Tibial nerve (tissue), 4 donors: ENCODE measurements at places on chromosomes 12 and 14. TPM values are rescaled to one million over a fixed set of nuclear protein-coding genes. Genes with fewer than 3 reads are reported as not detected.
A peak's percentile ranks its signal among the peaks of the same experiment; 100 is the strongest.

DENND5B gene
- 22.6 TPM for total RNA-seq

SCFD1 gene
- 44.1 TPM for total RNA-seq

TMEM179 gene
- total RNA-seq = 0.84 TPM

COQ10A gene
- 26.1 TPM for total RNA-seq

CALM1 gene
- total RNA-seq = 117 TPM

CYP46A1 gene
- total RNA-seq = 3.7 TPM

SPSB2 gene
- 12.0 TPM for total RNA-seq

ASCL1 gene
- total RNA-seq = not detected

PUS7L gene
- total RNA-seq = 3.9 TPM

CKB gene
- 75.6 TPM for total RNA-seq

PITPNM2 gene
- total RNA-seq = 9.0 TPM

- H3K27me3 ChIP-seq = no peaks in the 10 kb centered on the region
- H3K4me1 ChIP-seq = peaks cover 13% of the 10 kb centered on the region
- no peak for DNase-seq
- H3K4me3 ChIP-seq = peak overlapping the region; percentile 58
- H3K27ac ChIP-seq = peak overlapping the region; percentile 89
- H3K36me3 ChIP-seq = no peaks in the 10 kb centered on the region
Measured at GRCh38 chr12:47078733-47079467, 521 bp upstream of the PCED1B start.

GRCh38 chr14:78074561-78074960, 95.6 kb upstream of the NRXN3 start:
- DNase-seq = no peak
- H3K27ac ChIP-seq = no peak overlapping the region
- H3K4me3 ChIP-seq = no peak overlapping the region
- H3K36me3 ChIP-seq = no peaks in the 10 kb centered on the region
- H3K27me3 ChIP-seq = no peaks in the 10 kb centered on the region

DNA sequence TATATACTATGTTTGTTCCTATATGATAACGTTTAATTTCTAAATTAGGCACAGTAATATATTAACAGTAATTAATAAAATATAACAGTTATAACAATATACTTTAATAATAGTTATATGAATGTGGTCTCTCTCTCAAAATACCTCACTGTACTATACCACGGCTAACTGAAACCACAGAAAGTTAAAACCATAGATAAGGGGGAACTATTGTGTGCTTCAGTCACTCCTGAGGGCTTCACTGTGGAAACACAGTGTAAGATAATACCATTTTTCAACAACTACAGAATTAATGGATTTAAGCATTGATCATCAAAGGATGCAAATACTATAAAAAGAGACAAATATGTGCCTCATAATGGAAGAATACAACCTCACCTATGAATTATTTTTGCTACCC, 266.4 kb upstream of the RGS6 start:
- peaks cover 19% of the 10 kb centered on the region for H3K36me3 ChIP-seq
- H3K27me3 ChIP-seq = no peaks in the 10 kb centered on the region
- H3K27ac ChIP-seq = no peak overlapping the region
- H3K4me3 ChIP-seq = no peak overlapping the region

DNA sequence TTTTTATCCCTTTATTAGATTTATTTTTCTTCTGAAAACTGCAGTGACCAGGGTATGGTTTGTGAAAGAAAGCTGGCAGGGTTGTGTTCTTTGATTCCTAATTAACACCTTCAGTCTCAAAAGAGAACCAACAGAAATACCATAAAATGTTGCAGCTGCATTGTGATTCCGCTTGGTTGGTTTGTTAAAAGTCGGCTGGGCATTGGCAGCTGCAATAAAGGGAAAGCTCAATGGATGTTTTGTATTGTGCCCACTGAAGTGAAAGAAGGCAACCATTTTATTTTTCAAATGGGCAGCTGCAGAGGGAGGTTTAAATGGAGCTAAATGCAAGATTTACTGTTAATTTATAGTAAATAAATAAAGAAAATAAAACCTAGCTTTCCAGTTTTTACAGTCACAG, 16.7 kb downstream of the LGR5 start:
- H3K4me3 ChIP-seq = no peak overlapping the region
- H3K4me1 ChIP-seq = no peaks in the 10 kb centered on the region
- DNase-seq = no peak
- H3K27ac ChIP-seq = no peak overlapping the region
- no peaks in the 10 kb centered on the region for H3K36me3 ChIP-seq

GRCh38 chr12:106744600-106744999, 29.9 kb upstream of the RIC8B start:
- no peaks in the 10 kb centered on the region for H3K4me1 ChIP-seq
- no peak overlapping the region for H3K27ac ChIP-seq
- H3K4me3 ChIP-seq = no peak overlapping the region
- no peak for DNase-seq
- H3K27me3 ChIP-seq = no peaks in the 10 kb centered on the region
- H3K36me3 ChIP-seq = no peaks in the 10 kb centered on the region

DNA sequence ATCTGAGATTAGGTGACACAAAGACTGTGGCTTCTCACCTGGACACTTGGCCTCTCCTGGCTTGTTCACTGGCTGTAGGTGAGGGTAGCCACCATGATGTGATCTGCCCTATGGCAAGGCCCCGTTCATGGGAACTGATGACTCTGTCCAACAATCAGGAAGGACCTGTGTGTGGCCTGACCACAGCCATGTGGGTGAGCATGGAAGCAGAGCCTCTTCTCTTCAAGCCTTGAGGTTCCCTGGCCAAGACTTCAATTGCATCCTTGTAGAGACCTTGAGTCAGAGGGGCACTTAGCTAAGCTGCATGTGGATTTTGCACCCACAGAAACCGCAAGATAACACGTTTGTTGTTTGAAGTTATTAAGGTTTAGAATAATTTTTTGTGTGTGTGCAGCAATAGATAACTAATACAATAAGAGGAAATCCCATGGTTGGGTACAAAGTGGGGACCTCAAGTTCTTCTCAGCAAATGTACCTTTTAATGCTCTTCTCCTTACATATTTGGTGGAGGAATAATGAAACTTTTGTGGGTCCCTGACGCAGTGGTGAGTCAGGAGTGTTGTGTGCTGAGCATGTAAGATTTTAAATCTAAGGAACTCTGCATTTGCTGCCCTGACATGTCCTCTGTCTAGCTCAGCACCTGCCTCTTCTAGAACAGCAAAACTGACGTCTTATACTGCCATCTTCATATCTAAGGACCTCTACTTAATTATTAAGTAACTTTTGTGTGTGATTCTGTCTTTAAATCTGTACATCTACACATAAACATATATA, 27.5 kb upstream of the PLEKHG7 start:
- H3K27ac ChIP-seq = no peak overlapping the region
- no peaks in the 10 kb centered on the region for H3K36me3 ChIP-seq
- no peaks in the 10 kb centered on the region for H3K27me3 ChIP-seq
- H3K4me1 ChIP-seq = no peaks in the 10 kb centered on the region
- no peak overlapping the region for H3K4me3 ChIP-seq

- H3K4me1 ChIP-seq = no peaks in the 10 kb centered on the region
- no peaks in the 10 kb centered on the region for H3K27me3 ChIP-seq
- peaks cover 32% of the 10 kb centered on the region for H3K36me3 ChIP-seq
- H3K27ac ChIP-seq = no peak overlapping the region
Measured at GRCh38 chr12:132014092-132014914, 64.6 kb downstream of the EP400 start.

- no peaks in the 10 kb centered on the region for H3K36me3 ChIP-seq
- no peaks in the 10 kb centered on the region for H3K4me1 ChIP-seq
- H3K27ac ChIP-seq = no peak overlapping the region
- no peak for DNase-seq
Measured at GRCh38 chr12:102992297-102992696, 34.8 kb downstream of the ASCL1 start.

GRCh38 chr12:70068743-70069142, 174.5 kb upstream of the CNOT2 start:
- H3K4me3 ChIP-seq = no peak overlapping the region
- no peak for DNase-seq
- no peaks in the 10 kb centered on the region for H3K27me3 ChIP-seq

DNA sequence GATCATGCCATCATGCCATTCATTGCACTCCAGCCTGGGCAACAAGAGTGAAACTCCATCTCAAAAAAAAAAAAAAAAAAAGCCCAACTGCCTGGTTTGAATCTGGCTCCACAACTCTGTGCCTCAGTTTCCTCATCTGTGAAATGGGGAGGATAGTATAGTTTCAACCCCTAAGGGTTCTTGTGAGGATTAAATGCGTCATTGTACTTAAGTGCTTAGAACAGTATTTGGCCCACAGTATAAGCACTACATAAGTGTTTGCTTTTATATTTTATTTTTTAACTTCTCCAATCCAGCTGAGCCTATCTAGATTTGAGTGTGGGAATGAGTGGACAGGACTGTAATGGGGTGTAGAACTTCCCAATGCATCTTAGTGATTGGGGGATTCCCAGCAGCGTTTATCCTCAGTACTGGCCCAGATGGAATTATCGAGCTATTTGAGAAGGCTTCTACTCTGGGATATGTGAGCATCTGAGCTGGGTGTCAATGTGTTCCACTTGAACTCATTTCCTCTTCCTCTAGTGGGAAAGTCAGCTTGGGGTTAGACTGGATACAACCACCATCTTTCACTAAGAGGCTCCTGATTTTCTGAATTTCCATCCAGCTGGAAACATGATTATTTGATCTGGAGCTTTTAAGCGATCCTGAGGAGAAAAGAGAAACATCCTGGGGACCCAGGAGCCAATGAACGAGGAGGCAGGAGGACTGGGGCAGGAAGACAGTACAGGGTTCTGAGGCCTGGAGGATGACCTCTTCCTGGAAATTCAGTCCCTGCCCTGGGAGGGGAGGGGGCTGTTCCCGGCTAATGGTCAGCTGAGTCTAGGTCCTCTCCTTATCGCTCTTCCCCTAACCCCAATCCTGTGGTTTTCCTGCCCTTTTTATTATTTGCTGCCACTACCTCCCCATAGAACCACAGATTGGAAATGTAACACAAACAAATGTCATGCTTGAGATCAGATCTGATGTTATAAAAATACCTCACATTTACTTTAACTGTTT, 9.3 kb upstream of the ESPL1 start:
- no peaks in the 10 kb centered on the region for H3K27me3 ChIP-seq
- H3K4me3 ChIP-seq = no peak overlapping the region
- H3K27ac ChIP-seq = no peak overlapping the region

- DNase-seq = no peak
- H3K4me1 ChIP-seq = no peaks in the 10 kb centered on the region
- peak within 1 kb of the TSS; percentile 44 for H3K27ac ChIP-seq
- no peaks in the 10 kb centered on the region for H3K36me3 ChIP-seq
Measured at GRCh38 chr14:92513204-92513965, at the start of gene RIN3. RIN3 (plus strand) TSS chr14:92513781; CDS start chr14:92513933, 152 bp downstream.

- no peak for DNase-seq
- H3K27me3 ChIP-seq = no peaks in the 10 kb centered on the region
- H3K4me1 ChIP-seq = no peaks in the 10 kb centered on the region
- no peak overlapping the region for H3K4me3 ChIP-seq
- no peak overlapping the region for H3K27ac ChIP-seq
Measured at GRCh38 chr12:73383584-73384222, 1111.5 kb downstream of the TRHDE start.

- H3K27me3 ChIP-seq = no peaks in the 10 kb centered on the region
- no peak overlapping the region for H3K27ac ChIP-seq
- H3K36me3 ChIP-seq = no peaks in the 10 kb centered on the region
Measured at GRCh38 chr14:96626121-96626768, 124.1 kb downstream of the PAPOLA start.

DNA sequence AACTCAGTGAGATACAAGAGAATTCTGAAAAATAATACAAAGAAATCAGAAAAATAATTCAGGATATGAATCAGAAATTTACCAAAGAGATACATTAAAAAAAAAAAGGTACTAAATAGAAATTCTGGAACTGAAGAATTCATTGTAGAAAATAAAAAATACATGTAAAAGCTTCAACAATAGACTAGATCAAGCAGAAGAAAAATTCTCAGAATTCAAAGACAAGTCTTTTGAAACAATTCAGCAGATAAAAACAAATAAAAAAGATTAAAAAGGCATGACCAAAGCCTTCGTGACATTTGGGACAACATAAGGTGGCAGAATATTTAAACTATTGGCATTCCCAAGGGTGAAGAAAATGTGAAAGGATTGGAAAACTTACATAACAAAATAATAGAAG, 133.1 kb upstream of the CNOT2 start:
- H3K4me1 ChIP-seq = no peaks in the 10 kb centered on the region
- no peak overlapping the region for H3K4me3 ChIP-seq
- no peaks in the 10 kb centered on the region for H3K36me3 ChIP-seq
- H3K27me3 ChIP-seq = no peaks in the 10 kb centered on the region
- H3K27ac ChIP-seq = no peak overlapping the region
- no peak for DNase-seq

GRCh38 chr12:6193853-6194815, 6.1 kb upstream of the CD9 start:
- DNase-seq = no peak
- H3K27ac ChIP-seq = no peak overlapping the region
- H3K4me1 ChIP-seq = no peaks in the 10 kb centered on the region

DNA sequence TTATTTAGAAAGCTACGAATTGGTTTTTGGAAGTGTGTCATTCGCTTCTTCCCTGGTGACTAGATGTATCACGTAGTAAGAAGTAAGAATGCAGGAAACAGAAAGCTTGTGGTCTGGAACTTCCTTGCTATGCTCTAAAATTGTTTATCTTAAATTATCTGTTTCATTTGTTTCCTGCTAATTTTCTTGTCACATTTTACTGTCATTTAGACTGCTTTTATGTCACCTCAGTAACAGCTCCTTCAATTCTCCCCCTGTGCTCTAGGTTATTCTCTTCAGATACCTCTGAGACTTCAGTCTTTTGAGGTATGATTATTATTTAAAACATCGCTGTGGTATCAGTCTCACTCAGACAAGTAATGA, 699 bp upstream of the CD69 start:
- H3K4me1 ChIP-seq = no peaks in the 10 kb centered on the region
- H3K4me3 ChIP-seq = no peak overlapping the region
- peak overlapping the region; percentile 23 for H3K27ac ChIP-seq
- no peaks in the 10 kb centered on the region for H3K36me3 ChIP-seq
- no peak for DNase-seq

DNA sequence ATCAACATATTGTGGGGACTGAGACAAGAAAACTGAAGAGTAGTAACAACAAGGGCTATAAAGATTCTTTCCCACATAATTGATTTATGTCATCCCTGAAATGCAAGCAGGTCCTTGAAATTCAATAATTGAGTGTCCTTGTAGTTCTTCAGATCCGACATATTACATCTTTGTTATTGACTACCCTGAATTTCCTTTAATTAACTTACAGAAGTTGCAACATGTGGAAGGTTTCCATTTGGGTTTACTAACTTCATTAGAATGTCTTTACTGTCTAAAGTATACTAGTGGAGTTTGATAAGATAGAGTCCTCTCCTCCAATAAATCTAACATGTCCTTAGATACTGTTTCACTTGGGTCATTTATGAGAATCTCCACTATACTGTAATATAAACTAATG, 951.8 kb downstream of the SLC6A15 start:
- H3K27me3 ChIP-seq = no peaks in the 10 kb centered on the region
- H3K27ac ChIP-seq = no peak overlapping the region
- no peaks in the 10 kb centered on the region for H3K4me1 ChIP-seq
- no peak for DNase-seq
- H3K36me3 ChIP-seq = no peaks in the 10 kb centered on the region
